ENCODE measurements at places on chromosomes 4 and X.

- DNase-seq = peak; percentile 62
These were observed 16.4 kb upstream of the RUFY3 start for GRCh38 chr4:70705183-70706043.

GRCh38 chrX:154018518-154019060 lies 1.1 kb downstream of the IRAK1 start:
- no peak for DNase-seq

- DNase-seq = no peak
These were observed 28.1 kb downstream of the ANK2 start for GRCh38 chr4:113077575-113077974.

DNA sequence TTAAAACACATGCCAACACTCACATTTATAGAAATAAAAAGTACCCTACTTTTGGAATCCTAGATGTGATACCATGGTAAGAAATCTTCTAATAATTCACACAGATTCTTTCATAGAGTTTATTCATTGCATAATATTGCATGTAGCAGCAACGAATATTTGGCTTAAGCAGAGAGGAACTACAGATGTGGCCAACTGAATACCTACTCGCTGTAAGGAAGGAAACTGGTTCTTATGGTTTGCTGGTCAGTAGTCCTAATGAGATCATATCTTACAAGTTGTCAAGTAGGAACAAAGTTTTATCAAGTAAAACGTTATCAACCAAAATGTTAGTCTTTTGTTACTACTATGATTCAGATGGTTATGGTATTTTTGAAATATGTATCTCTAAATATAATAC lies 996.1 kb downstream of the PDHA2 start:
- no peak for DNase-seq

GRCh38 chr4:105698607-105699006 lies 9.9 kb downstream of the INTS12 start:
- no peak for DNase-seq

GRCh38 chrX:18707426-18708049 lies at the start of gene PPEF1:
PPEF1 (plus strand) TSS chrX:18707645; CDS start chrX:18707781, 136 bp downstream.
- no peak for DNase-seq

GRCh38 chr4:48047896-48048295 lies 31.3 kb downstream of the NIPAL1 start:
- no peak for DNase-seq

GRCh38 chrX:85941275-85941674 lies 106.1 kb downstream of the CHM start:
- no peak for DNase-seq

- DNase-seq = no peak
These were observed 29.2 kb downstream of the SULT1B1 start for GRCh38 chr4:69731241-69731640.

DNA sequence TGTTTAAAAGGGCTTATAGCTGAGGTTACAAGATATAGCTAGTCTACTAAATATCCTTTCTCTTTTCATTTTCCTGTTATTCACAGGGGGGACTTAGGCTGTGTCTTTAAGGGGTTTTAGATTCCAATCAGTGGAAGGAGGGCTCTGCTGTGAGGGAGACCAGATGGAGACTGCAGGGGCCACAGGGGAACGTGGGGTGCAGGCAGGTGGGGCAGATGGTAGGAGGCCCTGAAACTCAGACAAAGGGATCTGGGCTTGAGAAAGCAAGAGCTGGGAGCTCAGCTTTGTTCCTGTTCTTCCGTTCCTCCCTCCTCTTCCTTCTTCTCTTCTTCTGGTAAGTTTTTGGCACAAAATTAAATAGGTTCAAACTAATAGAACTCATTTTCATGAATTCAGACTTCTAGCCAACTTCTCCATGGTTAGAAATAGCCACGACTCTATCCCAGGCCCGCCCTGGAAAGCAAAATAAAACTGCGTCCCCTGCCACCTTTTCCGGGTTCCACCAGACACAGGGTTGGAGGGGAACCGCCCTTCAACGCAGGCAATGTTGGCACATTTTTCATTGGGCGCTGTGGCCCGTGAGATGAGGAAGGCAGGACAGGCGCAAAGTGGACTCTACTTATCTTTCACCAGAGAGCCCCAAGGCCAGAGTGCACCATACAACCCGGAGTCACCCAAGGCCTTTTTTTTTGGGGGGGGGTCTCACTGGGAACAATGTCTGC lies 3.5 kb upstream of the TMSB4X start:
- DNase-seq = no peak

DNA sequence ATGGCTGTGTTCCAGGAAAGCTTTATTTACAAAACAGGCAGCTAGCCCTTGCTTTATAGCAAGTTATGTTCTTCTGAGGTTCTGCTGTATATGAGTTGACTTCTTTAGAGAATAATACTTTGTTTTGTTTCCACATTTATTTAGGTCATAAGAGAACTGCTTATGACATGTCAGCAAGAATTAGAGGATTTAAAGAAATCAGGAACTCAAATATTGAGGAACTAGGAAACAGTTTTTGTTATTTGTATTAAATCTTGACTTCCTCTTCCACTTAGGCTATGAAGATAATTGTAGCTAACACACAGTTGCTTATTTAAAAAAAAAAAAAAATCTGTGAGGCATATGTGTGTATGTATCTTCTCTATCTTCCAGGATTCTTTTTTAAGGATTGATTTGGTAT lies 14.3 kb downstream of the ZRSR2 start:
- DNase-seq = no peak

DNA sequence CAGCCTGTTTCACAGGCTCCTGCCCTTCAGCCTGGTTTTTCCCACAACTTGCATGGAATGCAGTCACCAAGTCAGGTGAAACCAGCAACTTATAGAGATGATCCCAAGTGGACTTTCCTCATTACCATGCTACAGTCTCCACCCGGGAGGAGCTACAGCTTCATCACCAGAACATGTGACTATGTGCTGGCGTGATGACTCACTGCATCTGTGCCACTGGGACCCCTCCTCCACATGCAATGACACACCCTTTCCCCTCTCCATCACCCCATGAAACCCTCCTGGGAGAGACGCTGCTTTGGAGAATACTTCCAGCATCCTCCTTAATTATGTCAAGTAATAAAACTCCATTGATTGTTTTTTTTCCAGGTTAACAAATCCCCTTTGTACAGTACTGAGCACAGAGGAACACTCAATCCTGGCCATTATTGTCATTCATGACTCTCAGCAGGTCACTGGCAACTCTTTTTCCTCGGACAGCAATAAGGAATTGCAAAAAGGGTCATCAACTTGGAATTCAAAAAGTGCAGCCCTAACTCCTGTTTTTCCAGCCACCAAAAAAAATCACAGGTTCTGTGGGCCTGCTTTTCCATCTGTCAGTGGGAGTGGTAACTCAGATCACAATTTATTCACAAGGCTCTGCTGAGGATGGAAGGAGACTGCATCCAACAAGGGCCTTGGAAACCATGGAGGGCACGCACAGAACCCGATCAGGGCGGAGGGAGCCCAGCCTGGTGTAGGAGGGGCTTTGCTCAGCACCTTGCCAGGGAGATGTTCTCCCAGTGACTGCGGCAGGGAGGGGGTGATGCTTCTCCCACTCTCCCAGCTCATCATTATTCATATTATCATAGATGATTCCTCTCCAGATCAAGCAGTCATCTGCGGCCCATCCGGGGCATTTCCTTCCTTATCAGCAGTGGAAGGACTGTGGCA lies 17.4 kb downstream of the QDPR start:
- no peak for DNase-seq

DNA sequence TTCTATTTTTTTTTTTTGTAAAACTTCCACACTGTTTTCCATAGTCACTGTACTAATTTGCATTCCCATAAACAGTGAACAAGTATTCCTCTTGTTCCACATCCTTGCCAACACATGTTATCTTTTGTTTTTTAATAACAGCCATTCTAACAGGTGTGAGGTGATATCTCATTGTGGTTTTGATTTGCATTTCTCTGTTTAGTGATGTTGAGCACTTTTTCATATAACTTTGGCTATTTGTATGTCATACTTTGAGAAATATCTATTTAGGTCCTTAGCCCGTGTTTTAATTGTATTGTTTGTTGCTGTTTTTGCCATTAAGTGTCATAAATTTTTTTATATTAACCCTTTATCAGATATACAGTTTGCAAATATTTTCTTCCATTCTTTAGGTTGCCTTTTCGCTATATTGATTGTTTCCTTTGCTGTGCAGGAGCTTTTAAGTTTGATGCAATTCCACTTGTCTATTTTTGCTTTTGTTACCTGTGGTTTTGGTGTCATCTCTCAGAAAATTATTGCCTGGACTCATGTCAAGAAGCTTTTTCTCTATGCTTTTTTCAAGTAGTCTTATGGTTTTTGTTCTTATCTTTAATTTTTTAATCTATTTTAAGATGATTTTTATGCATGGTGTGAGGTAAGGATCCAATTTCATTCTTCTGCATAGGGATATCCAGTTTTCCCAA lies 27.9 kb upstream of the NDNF start:
- no peak for DNase-seq

- DNase-seq = no peak
These were observed 597.0 kb downstream of the PCDH18 start for GRCh38 chr4:136935305-136935704.

- DNase-seq = no peak
These were observed 255.9 kb downstream of the SPRY1 start for GRCh38 chr4:123652476-123652875.

- DNase-seq = no peak
These were observed 10.9 kb downstream of the ADGRA3 start for GRCh38 chr4:22504922-22505321.

GRCh38 chr4:42638993-42639392 lies 17.9 kb downstream of the ATP8A1 start:
- DNase-seq = no peak

DNA sequence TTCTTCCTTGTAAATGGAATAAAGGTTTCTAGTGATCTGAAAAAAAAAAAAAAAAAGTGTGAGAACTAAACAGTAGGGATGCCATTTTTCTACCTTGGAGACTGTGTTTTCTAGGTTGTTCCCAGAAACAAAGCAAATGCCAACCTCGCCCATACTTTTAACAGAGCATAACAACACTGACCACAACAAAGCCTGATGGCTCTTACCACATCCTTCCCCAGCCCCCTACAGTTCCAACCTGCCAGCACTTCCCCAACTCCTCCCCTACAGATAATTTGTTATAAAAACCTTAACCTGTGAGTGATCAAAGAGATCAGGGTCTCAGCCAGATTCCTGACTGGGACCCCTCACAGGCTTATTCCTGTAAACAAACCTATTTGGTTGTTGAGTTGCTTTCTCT lies 940.0 kb downstream of the SH3BGRL start:
- DNase-seq = no peak

DNA sequence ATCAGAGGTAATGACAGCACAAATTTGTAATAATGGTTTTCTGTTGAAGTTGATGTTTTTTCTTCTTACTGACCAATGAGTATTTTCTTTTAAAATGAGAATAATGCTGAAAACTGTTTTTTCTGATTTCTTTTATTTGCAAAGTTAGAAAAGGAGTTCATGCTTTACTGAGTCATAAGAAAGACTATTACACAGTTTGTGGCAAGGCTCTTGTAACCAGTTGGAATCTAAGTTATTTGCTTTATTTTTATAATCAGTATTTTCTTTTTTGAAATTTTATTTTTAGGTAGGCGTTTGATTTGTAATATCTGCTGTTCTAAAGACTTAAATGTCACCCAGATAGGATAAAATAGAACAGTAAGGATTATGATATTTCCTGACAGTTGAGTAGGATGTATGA lies 25.5 kb downstream of the ANAPC4 start:
- DNase-seq = no peak

- no peak for DNase-seq
These were observed 525.1 kb upstream of the ATOH1 start for GRCh38 chr4:93303440-93303839.

- DNase-seq = no peak
These were observed 449.6 kb downstream of the FSTL5 start for GRCh38 chr4:161714022-161714751.

GRCh38 chr4:147786031-147786430 lies 54.1 kb downstream of the ARHGAP10 start:
- DNase-seq = no peak

GRCh38 chr4:41366911-41367517 lies 110.3 kb downstream of the UCHL1 start:
- no peak for DNase-seq

DNA sequence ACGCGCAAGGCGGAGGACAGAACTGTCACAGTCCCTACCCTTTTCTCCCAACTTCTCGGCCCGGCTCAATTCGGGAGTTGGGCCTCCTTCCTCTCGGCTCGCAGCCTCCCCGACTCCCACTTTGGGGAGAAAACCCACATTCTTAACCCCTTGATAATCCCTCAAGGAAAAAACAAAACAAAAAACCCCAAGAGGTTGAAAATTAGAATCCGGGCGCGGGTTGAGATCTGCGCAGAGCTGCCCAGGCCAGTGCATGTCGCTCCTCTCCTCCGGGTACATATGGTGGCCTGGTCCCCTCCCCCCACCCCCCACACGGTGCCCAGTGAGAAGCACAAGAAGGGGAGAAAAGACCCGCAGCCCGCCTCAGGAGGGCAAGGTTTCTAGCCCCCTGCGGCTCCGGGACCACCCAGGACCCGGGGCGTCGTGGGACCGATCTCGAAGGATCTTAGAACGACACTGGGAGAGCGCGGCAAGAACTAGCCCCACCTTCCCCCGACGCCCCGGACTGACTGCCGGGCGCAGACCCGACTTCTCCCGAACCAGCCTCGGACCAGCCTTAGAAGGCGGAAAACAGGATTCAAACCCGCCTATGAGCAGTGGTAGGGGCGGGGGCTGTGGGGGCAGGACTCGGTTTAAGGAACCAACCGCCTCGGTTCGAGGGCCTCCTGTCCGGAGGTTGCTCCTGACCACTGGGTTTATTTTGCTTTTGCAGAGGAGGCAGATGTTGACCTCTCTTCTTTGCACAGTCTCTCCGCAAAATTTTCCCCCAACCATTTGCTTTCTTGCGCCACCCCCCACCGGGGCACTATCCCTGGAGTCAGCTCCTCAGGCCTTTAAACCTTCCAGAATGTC lies 2.5 kb upstream of the PDGFRA start:
- no peak for DNase-seq

- no peak for DNase-seq
These were observed 62.8 kb downstream of the FAM193A start for GRCh38 chr4:2599304-2599654.

- no peak for DNase-seq
These were observed 117.4 kb upstream of the GRPR start for GRCh38 chrX:16005917-16006316.

DNA sequence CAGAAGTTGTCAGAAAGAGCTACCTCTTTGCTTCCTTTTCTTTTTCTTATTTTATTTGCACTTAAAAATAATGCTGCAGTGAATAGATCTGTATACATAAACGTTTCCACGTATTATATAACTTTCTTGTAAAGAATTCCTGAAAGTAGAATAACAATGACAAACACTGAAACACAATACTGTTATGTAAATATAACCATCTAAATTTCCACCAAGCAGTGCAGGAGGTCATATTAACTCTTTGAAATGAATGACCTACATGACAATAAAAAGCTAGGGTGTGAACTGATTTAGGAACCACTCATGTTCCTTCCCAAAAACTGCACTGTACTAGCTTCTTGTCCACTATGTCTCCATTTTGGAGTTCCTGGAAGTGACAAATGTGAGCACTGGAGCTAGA lies 85.8 kb downstream of the COX18 start:
- no peak for DNase-seq

Data from activated T-cell treated with anti-CD3 and anti-CD28 coated beads for 1 hour (primary cell).